ENCODE measurements at places on chromosomes 12 and 14. TPM values are rescaled to one million over a fixed set of nuclear protein-coding genes. Genes with fewer than 3 reads are reported as not detected.

- DNase-seq: no peak
Measured at GRCh38 chr12:110676171-110676570, 12.7 kb downstream of the HVCN1 start.

GRCh38 chr14:91996948-91997371 lies 42.9 kb downstream of the TRIP11 start:
- no peak for DNase-seq

DNA sequence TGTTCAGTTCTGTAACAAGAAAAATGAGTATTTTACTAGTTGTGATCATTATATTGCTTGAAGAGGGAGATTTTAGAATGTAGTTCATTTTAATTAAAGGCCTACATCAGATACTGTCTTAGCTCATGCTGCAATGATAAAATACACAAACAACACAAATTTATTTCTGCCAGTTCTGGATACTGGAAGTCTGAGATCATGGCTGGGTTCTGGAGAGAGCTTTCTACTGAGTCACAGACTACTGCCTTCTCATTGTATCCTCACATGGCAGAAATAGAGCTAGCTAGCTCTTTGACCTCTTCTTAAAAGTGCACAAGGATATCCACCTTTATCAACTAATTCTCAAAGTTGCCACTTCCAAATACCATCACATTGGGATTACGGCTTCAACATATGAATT lies 53.8 kb downstream of the MIS18BP1 start:
- no peak for DNase-seq

DNA sequence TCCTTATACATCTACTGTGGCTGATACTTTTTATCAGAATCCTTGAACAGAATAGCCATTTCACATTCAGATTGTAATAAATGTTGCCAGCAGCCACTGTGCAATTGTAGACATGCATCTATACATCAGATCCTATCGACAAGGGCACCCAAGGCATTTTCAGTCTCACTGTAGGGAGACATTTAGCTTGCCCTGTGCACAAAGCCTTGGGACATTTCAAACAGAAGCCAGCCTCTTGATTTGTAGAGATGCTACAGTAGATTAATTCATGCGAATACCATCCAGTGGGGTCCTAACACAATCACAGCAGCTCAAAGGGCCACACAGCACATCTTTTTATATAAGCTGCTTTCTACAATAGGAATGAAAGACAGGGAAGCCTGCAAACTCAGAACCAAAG lies 81.4 kb downstream of the SLC8A3 start:
- no peak for DNase-seq

- DNase-seq: no peak
Measured at GRCh38 chr12:69501154-69501895, 31.1 kb downstream of the FRS2 start.

Gene BDKRB2
- total RNA-seq: 12.2 TPM

Gene HPD
- 3.1 TPM for total RNA-seq

Gene KIF26A
- 8.3 TPM for total RNA-seq

Gene MANSC1
- 38.1 TPM for total RNA-seq

Gene MANSC4
- total RNA-seq: not detected

Gene WNT1
- total RNA-seq: not detected

Gene CYP46A1
- total RNA-seq: 0.68 TPM
